ENCODE measurements at places on chromosomes 7 and 10.

DNA sequence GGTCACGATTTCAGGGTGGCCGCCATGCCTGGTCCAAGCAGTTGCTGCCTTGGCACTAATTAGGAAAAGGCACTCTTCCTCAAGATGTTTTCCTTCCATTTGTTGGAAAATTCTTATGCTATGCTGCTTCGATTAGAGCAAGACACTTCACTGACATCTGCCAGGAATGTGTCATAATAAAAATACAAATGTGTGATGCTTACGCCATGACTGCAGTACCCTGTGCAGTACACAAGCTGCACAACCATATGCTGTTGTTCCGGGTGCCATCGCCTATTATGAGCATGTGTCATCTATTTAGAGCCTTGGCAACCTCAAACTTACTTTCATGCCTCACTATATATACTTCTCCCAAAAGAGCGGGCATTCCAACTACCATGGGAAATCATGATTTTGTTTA, 14.9 kb upstream of the MPP7 start:
- DNase-seq: no peak

- no peak for DNase-seq
Observed at GRCh38 chr7:39952374-39952773, 2.3 kb downstream of the CDK13 start.

DNA sequence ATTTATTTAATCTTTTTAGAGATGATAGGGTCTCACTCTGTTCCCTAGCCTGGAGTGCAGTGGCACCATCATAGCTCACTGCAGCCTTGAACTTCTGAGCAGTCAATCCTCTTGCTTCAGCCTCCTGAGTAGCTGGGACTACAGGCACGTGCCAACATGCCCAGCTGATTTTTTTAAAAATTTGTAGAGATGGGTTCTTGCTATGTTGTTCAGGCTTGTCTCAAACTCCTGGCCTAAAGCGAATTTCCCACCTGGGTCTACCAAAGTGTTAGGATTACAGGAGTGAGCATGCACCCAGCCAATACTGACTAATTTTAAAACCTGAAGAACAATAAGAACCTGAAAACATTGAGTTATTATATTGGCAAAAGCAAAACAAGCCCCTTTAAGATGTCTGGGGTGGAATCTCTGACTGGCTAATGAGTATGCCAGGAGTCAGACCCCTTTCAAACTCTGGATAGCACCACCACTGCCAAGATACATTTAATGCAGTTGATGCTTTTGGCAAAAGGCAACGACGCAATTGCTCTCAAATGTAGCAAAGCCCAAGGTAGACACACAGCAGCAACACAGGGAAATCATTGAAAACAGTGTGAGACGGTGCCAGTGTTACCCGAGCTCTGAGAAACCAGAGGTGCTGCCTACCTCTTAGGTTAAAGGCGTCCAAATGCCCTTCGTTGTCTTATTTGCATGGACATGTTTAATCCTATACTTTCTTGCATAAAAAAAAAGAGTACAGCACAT, 40.7 kb upstream of the TOMM7 start:
- no peak for DNase-seq

- no peak for DNase-seq
Observed at GRCh38 chr7:87317691-87318245, 27.7 kb upstream of the CROT start.

- no peak for DNase-seq
Observed at GRCh38 chr10:132466520-132467463, 69.8 kb downstream of the PWWP2B start.

- no peak for DNase-seq
Observed at GRCh38 chr7:105894131-105894530, 17.7 kb upstream of the ATXN7L1 start.

DNA sequence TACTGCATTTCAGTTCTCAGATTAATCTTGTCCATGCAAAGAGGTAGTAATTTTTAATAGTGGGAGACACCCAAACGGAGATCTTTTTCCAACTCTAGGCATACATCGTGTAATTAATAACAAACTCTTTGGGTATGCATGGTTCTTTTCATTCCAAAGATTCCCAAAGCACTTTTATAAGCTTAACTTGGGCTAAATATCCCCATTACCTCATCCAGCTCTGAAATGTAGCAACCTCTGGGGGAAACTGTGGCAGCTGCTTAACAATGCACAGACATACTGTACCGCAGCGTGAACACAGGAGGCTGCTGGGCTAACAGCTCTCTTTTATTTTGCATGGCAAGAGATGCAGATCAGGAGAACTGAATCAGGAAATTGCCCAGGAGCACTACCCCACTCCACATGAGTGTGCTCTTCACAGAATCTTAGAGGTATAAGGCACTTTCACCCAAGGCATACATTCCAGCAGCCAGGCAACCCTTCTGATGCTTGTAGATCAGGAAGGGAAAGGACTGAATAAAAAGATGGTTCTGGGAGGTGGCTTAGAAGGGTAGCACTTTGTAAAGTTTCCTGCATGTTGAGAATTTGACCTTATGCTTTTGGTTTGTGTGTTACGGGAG, 114.4 kb upstream of the GLI3 start:
- DNase-seq: no peak

DNA sequence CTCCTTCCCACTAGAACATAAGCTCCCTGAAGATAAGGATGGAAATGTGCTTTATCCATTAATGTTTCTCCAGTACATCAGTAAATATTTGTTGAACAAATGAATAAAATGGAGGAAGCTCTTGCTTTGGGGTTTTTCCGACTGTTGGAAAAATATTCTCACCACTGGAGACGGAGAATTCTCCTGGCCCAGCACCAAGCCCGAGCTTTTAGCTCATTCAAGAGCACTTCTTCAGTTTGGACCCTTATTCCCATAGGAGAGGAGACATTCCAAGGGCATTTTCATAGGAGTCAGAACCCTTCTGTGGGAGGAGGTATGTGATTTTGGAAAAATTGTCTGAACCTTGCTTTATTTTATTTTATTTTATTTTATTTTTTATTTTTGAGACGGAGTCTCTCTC, 21.0 kb downstream of the SUFU start:
- DNase-seq: no peak

DNA sequence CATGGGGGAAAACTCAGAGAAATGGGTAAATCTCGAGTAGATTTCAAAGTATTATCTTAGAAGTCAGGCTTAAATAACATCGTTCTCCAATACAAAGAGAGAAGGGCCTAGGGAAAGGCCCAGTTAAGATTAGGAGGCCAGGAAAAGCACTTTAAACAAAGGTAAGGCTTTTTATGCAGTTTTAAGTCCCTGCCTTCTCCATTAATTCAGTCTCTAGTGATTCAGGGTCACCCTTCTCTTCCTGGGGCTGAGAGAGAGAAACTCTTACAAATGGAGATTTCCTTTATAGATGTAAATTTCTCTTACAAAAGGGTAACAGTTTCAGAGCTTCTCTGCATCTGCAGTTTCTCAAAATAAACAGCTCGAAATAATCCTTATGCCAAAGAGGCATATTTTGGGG, 179.3 kb downstream of the HECW1 start:
- no peak for DNase-seq

GRCh38 chr7:69885431-69885830, 287.2 kb downstream of the AUTS2 start:
- no peak for DNase-seq

GRCh38 chr10:102585026-102585425, 59.3 kb upstream of the TRIM8 start:
- DNase-seq: no peak

DNA sequence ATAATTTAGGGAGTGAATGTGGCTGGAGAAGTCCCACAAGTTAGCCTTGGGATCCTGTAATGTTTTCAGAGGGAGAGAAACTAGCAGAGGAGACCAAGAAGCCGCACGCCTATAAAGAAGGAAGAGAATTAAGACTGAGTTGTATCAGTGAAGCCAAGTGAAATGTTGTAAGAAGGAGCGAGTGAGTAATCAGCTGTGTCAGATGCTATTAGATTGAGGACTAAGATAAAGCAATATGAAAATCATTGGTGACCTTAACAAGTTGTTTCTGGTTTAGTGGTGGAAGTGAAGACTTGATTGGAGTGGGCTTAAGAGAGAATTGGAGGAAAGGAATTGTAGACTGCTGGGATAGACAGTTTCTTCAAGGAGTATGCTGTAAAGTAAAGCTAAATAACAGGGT, 8.8 kb downstream of the CCSER2 start:
- no peak for DNase-seq

- DNase-seq: no peak
Observed at GRCh38 chr7:20352573-20353306, 22.0 kb downstream of the ITGB8 start.

DNA sequence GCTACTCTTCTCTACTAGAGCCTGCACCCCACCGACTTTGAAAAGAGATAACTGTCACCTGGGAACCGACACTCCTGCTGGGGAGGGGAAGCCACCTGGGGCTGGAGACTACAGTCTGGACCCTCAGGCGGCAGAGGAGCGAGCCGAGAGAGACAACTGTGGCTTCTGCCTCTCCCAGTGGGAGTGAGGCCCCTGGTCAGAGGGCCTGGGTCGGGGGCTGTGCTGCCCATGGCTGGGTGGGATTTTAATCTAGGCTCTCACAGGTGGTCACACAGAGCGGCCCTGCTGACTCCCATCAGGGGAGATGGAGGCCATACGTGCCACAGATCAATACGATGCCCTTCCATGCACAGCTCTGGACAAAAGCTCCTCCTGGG, 372.1 kb downstream of the DNAJB6 start:
- no peak for DNase-seq
